Activated T-cell treated with anti-CD3 and anti-CD28 coated beads for 1 hour (primary cell): ENCODE measurements at places on chromosomes 13 and 19.

DNA sequence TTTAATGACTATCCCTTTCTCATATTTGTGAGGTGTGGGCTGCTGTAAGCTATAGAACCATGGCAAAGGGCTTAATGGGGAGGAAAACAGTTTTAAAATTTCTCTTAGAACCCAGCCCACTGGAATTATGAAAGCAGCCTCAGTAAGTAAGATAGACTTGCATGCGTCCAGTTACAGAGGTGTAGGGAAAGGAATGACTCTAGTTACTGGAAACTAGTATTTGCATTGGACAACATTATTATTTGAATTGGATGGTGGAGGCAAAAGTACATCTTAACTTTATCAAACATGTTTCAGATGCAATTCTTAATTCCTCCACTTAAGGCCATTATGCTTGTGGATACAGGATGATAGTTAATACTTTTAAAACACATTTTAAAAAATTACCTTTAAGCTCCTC lies 292.9 kb downstream of the SPRY2 start:
- no peak for DNase-seq

DNA sequence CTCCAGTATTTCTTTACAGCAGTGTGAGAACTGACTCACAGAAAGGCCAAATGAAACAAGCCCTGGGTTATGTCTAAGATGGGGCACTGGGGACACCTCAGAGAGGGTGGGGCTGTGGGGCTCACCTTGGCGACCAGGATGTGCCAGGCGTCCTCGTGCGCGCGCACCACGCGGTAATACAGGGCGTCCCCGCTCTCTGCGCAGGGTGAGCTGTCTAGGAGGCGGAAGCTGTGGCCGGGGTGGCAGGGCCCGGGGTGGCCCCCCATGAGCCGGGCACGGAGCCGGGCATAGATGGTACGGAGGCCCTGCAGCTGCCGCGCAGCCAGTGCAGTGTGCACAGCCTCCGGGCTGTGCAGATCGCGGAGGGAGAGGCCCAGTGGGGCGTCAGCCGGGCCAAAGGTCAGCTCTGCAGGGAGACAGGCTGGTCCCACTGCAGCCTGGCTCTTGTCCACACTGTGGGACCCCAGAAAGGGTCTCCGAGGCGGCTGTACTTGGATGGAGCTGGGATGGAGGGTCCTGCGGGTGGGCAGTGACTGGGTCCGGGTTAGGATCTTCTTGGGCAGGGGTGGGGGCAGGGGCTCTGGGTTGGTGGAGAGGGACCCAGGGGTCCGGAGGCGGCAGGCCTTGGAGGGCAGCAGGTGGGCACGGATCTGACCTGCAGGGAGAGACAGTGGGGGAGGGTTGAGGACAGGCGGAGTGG lies 3.4 kb downstream of the PEAK3 start:
- no peak for DNase-seq

- no peak for DNase-seq
Measured at GRCh38 chr13:49594576-49594975, 9.2 kb upstream of the RCBTB1 start.

DNA sequence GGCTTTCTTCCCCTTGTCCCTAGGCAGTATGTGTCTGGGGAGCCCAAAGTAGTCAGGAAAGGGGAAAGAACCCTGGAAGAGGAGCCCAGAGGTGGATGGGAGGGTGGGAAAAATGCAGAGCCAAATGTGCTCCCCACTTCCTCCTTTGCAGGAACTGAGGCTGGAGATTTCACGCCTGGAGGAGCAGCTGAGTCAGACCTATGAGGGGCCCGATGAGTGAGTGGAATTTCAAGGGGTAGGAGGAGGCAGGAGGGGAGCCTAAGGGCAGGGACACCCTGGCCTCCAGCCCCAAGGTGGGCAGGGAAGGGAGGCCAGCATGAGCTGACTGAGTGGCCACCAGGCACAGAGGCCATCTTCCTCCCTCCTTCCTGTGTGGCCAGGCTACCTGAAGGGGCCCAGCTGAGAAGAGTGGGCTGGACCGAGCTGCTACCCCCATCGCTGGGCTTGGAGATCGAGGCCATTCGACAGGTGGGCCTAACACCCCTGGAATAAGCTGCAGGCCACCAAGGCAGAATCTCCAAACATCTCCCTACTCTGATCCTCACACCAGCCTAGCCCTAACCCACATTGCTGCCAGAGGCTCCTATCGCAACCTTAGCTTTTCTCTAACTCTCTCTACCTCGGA lies 14.3 kb downstream of the PTH2 start:
- DNase-seq: no peak

DNA sequence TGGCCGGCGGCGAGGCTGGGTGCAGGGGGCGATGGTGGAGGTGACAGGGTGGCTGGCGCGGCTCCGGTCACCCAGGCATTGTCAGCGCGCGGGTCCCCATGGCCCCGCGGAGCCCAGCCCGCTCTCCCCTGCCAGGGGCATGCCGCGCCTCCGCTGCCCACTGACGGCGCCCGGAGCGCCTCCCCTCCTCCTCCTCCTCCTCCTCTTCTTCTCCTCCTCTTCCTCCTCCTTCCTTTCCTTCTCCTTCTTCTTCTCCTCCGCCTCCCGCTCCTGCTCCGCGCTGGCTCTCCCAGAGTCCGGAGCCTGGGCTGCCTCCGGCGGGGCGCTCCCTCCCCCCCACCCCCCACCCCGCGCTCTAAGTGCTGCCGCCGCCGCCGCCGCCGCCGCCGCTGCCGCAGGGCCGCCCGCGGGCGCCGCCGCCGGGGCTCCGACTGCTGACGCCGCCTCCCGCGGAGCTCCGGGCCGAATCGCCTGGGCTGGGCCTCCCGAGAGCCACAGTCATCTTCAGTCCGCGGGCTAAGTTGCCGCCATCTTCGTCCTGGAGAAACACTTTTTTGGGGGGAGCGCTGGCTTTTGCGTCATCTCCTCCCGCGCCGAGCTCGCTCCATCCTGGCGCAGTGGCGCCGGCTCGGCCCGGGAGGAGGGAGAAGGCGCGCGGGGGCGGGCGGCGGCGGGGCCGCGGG lies 348.3 kb downstream of the LIG4 start:
- no peak for DNase-seq

- no peak for DNase-seq
Measured at GRCh38 chr13:21077788-21078353, 16.5 kb upstream of the LATS2 start.

- DNase-seq: no peak
Measured at GRCh38 chr19:43545981-43546380, 13.0 kb downstream of the ZNF575 start.

- DNase-seq: no peak
Measured at GRCh38 chr13:83221813-83222241, 660.4 kb downstream of the SLITRK1 start.

GRCh38 chr13:77489566-77490337 lies 45.8 kb upstream of the SCEL start:
- no peak for DNase-seq

GRCh38 chr13:74077792-74078191 lies 56.4 kb downstream of the KLF12 start:
- no peak for DNase-seq

DNA sequence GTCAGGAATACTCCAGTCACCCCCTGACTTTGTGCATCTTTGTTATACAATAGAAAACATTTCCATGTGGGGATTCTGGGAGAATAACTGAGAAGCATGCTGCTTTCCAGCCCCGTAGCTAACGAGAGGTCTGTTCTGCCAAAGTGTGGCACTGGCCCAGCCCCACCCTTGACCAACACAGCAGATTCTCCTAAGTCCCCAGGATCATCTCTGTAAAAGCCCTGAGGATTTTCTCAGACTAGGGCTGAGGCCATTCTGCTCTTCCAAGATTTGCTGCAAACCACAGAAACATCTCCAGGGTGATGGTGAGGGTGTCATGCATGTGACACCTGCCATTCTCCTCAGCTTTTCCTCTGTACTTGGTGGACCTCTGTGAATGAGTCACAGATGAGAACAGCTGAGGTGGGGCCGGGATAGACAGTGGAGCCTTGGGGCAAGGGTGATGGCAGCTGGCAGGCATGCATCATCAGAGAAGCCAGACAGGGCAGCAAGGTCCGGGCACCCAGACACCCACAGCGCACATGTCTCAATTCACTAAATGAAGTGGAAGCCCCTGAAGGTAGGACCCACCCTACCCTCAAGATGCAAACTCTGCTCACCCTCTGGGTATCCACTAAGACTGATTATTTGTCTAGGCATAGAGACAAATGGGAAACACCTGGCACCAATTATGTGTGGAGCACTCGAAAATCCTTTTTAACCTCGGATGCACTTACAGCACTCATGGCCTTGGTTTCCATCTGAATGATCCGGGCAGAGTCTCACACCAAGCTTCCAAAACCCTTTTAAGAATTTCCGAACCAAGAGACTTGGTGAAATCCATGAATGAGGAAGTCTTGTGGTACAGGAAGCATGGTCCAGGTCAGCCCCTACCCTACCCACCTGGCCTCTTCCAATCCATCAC lies 20.1 kb upstream of the DOCK9 start:
- DNase-seq: no peak

- no peak for DNase-seq
Measured at GRCh38 chr13:25380741-25381324, 9.1 kb downstream of the ATP8A2 start.

DNA sequence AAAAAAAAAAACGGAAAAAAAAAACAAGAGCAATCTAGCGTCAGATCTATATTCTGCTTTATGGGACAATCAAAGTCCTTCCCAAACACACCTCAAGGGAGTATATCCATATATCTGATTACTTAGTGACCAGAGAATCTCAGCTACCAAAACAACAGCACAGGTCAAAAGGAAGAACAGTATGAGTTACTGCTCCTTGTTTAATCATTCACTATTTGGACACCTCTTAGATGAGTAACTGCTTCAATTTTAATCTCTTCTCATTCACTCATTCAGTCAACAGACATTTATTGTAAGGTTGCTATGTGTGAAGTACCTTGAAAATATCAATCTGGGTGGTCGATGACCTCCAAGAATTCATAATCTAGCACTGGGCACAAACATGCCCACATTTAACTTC lies 193.2 kb downstream of the IRS2 start:
- no peak for DNase-seq
